Stimulated activated CD8-positive, alpha-beta memory T cell treated with anti-CD3 and anti-CD28 coated beads, Interleukin-2, amount 100 ng/mL, for 48 hours (primary cell): ENCODE measurements at places on chromosomes 11 and 22.
A peak's percentile ranks its signal among the peaks of the same experiment; 100 is the strongest.

GRCh38 chr22:37664249-37665101, 6.0 kb downstream of the PDXP start:
- DNase-seq = no peak

- no peak for DNase-seq
Measured at GRCh38 chr22:17477391-17477833, 85.9 kb upstream of the SLC25A18 start.

DNA sequence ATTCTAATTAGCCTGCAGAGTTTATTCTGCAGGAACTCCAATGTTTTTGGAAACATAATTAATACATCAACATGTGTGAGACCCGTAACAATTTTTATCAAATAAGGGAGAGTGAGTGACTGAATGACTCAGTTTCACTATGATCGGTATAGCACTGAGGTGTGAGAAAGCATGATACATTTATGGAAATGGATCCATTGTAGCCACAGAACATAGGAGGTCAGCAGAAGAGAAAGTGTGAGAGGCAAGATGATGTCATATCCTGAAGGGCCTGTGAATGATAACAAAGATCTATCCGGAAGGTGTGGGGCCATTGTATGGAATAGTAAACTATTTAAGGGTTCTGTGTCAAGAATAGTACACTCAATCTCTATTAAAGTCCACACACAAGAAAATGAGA, 1406.1 kb upstream of the TENM4 start:
- DNase-seq = no peak

GRCh38 chr11:59822989-59823566, 12.5 kb upstream of the MRPL16 start:
- no peak for DNase-seq

GRCh38 chr11:26229981-26230380, 101.9 kb upstream of the ANO3 start:
- DNase-seq = no peak

- DNase-seq = no peak
Measured at GRCh38 chr11:45722144-45722543, 56.7 kb upstream of the CHST1 start.

DNA sequence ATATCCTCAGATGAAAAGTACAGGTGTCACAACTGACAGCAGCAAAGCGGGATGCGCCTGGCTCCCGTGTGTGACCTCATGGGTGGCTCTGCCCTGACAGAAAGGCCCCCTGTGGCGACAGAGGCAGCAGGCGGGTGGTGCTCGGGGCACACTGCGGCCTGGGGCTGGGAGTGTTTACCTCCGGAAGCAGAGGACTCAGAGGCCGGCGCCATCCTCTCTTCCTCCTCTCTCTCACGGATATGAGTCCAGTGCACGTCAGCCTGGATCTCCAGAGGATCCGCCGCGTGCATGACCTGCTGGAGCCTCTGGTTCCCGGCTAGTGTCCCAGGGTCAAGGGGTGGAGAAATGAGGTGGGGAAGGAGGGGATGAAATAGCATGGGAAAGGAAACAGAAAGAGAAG, 53.2 kb upstream of the BID start:
- no peak for DNase-seq

DNA sequence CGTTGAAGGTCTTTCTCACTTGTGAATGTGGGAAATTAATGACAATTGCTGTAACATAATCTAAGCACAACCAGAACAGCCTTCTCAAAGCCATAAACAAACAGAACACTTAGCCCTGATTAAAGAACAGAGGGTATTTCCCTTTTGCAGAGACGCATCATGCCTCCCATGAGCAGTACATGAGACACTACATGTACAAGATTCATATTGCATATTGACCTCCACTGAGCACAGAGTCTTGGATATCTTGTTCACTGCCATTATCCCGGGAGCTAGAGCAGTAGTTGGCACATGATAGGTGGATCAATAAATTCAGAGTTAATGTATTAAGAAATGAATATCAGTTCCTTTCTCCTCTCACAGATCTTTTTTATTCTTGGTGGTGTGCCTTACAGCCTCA, 1194.3 kb upstream of the TENM4 start:
- no peak for DNase-seq

- no peak for DNase-seq
Measured at GRCh38 chr22:23259916-23260644, 79.8 kb downstream of the BCR start.

DNA sequence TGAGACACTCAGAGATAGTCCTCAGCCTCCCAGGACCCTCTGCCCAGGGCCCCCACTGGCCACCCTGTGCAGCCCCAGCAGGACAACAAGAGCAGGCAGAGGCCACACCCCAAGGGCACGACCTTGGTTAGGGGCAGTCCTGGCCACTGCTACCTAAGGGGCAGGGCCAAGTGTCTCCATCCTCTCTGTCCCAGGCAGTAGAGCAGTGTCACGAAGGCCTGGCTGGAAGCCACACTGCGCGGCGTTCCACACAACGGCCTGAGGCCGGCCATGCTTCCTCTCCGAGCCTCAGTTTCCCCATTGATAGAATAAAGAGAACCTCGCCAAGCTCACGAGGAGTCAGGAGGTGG, 1074.3 kb downstream of the BRD1 start:
- no peak for DNase-seq

GRCh38 chr22:46649141-46650077, 29.2 kb downstream of the GRAMD4 start:
- no peak for DNase-seq

DNA sequence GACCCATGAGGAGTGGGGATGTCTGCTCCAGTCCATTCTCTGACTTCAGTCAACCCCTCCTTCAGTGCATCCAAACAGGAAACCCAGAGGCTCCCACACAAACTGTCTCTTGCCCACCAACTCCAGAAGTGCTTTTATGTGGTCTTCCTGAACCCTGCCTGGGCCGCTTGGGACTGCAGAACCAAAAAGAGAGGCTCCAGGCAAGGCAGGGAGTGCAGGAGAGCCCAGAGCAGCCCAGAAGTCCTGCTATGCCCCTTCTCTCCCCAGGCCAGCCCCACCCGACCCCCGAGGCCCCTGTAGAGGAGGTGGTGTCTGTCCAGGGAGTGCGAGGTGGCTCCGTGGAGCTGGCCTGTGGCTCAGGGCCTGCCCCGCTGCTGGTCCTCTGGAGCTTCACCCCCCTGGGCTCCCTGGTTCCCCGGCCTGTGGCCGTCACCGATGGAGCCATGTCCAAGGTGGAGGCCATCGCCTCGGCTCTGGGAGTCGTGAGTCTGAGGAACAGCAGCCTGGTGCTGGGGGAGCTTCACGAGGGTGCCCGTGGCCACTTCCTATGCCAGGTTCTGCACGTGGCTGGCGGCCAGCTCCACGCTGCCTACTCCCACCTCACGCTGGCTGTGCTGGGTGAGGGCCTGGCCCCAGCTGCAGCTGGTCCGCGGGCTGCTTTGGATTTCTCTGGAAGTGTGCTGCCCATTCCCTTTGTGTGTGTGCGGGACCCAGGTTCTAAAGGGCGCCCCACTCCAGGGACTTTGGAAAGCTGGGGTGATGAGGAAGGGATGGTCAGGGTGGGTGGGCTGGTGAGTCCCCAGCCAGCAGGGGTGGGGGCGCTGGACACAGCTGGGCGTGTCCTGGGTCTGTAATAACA, 1.8 kb downstream of the VSIG10L2 start:
- no peak for DNase-seq

DNA sequence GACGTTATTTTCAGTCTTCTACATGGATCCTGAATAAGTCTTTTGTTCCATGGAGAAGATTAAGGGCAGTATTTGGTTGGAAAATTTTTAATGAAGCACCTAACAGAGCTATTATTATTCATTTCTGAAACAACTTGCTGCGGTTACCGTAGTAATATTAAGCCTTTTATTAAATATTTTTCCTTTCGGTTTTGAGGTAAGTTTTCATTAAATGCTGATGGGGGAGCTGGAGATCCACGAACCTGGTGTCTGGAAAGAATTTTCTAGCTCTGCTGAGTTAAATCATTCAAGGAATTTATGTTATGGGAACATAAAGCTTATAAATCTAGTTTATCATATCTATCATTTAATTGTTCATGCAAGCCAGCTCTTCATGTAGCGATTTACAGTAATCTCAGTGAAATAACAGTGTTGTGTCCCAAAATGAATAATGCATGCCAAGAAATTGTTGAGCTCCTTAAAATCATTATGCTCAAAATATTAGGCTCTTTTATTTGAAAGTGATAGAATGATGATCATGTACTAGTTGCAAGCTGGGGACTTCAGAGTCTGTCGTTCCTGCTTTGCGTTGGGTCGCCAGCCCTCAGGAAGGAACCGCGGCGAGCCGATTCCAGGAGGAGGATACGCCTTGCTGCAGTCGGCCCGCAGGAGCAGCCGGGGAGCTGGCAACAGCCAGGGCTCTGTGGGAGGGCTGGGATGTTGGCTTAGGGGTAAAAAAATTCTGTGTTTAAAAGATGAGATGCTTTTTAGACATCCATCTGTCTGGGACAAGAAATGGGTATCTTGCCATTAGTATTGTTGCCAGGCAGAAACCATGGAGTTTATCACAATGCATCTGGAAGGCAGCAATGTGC, 83.1 kb downstream of the TBC1D22A start:
- DNase-seq = no peak

GRCh38 chr11:29309992-29310391, 706.8 kb downstream of the KCNA4 start:
- no peak for DNase-seq

GRCh38 chr11:134110252-134110815, 41.5 kb downstream of the JAM3 start:
- DNase-seq = no peak

DNA sequence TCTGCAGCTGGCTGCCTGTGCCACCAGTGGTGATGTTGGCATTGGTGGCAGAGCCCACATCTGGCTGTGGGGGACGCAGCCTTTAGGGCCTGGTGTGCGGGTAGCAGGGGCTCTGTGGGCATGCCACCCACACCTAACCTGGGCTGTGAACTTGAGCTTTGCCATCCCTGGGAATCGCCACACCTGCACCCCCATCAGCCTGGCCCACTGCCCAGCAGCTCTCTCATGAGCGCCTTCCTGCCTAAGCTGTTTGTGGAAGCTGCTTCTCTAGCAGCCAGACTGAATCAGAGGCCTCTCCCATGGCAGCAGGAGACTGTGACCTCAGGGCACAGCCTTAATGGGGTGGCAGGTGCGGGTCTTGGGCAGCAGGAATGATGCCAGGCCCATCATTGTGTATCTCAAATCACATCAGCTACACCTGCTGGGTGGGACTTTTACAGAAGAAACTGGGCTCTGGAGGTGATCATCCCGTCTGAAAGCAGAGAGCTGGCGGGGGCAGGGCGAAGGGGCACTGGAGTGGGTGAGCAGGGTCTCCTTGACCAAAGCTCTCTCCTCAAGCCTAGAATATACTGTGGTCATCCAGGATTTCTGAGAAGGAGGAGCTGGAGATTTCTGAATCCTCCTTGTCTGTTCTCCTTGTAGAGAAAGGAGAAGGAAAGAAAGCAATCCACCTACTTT, 17.8 kb upstream of the CARS1 start:
- no peak for DNase-seq

- no peak for DNase-seq
Measured at GRCh38 chr11:123475469-123475868, 45.4 kb downstream of the GRAMD1B start.

GRCh38 chr11:83072350-83073242, 899 bp upstream of the RAB30 start:
- no peak for DNase-seq

DNA sequence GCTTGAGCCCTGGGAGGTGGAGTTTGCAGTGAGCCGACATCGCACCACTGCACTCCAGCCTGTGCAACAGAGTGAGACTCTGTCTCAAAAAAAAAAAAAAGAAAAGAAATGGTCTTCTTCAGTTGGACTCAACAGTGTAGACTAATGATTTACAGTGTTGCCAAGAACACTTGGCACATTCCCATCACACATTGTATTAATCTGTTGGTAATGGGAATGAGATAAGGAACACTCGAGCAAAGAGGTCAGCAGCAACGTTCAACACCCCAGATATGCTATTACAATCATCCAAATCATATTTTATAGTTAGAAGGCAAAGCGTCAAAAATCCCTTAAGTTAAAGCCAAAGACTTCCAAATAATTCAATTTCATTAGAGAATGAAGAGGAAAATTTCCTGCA, 14.5 kb downstream of the CDON start:
- no peak for DNase-seq

GRCh38 chr11:15179167-15179566, 64.4 kb downstream of the INSC start:
- no peak for DNase-seq

DNA sequence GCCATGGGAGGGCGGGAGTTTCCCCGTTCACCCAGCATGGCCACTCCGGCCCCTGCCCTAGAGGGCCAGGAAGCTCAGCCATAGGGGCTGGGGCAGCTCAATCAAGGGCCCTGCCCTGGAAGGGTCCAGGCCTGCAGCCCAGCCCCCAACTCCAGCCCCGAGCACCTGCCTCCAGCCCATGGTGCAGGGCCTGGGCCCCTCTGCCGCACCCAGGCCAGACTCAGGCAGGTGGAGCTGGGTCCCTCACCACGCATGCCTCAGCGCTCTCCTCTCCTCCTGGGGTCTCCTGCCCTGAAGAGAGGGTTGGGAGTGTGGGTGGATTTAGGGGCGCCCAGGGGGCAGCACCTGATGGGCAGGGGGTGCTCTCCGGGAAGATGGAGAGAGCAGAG, 13.1 kb downstream of the MLC1 start:
- DNase-seq = no peak

DNA sequence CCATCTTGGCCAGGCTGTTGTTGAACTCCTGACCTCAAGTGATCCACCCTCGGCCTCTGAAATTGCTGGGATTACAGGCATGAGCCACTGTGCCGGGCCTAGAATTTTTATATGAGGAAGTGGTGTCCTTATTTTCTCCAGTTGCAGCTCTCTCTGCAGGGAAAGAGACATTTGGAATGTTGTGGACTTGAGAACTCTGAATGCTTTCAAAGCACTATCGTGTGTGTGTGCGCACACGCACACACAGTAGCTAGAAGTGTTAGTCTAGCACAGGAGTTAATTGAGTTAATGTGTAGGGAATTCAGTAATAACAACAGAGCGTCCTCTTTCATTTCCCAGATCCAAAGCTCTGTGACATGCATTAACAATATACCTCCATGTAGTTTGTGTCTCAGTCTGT, 164.0 kb upstream of the RASSF10 start:
- no peak for DNase-seq

GRCh38 chr11:81869351-81870065, 864.2 kb downstream of the FAM181B start:
- DNase-seq = peak; percentile 70

- DNase-seq = no peak
Measured at GRCh38 chr11:112226831-112227401, 688 bp downstream of the PTS start.

- DNase-seq = no peak
Measured at GRCh38 chr11:131378931-131379330, 8.5 kb downstream of the NTM start.
